Heart left ventricle (tissue), 16 donors: ENCODE measurements at places on chromosomes 1 and 21. TPM values are rescaled to one million over a fixed set of nuclear protein-coding genes. Genes with fewer than 3 reads are reported as not detected.

FCRLA gene
- total RNA-seq, result 1.0 TPM

CFAP141 gene
- total RNA-seq, result not detected

DNA sequence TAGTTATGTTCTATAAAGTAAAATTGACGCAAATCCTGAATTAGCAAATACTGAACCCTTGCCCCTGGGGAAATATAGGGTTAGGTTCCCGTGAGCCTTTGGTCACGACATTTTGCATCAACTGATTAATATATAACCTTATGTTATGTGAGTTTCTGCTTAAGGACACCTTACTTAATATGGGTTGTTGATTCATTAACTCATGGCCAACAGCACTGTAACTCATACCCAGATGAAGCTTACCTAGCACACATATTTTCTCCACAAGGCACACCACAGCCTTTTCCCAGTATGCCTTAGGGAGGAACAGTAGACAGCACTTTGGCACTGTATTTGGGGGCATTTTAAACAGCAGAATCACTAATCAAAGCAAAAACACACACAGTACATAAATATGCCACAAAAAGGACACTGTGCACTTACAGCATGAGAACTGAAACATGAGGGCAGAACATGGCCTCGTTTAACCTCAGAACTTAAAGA is 15.1 kb downstream of the INAVA start:
- no peaks in the 10 kb centered on the region for H3K27me3 ChIP-seq
- H3K36me3 ChIP-seq, result no peaks in the 10 kb centered on the region
- no peak for DNase-seq
- H3K27ac ChIP-seq, result no peak overlapping the region
- no peaks in the 10 kb centered on the region for H3K4me1 ChIP-seq

GRCh38 chr21:42144221-42144620 is 73.1 kb downstream of the UMODL1 start:
- H3K27me3 ChIP-seq, result no peaks in the 10 kb centered on the region
- no peak overlapping the region for H3K4me3 ChIP-seq
- no peak for DNase-seq
- no peaks in the 10 kb centered on the region for H3K36me3 ChIP-seq

- DNase-seq, result no peak
- no peak overlapping the region for H3K4me3 ChIP-seq
- H3K36me3 ChIP-seq, result no peaks in the 10 kb centered on the region
These were observed 2.9 kb upstream of the GPR25 start for GRCh38 chr1:200869753-200870391.

GRCh38 chr1:78005755-78006154 is 1.0 kb downstream of the DNAJB4 start:
- H3K27ac ChIP-seq, result peak overlapping the region; percentile 91
- no peaks in the 10 kb centered on the region for H3K27me3 ChIP-seq
- no peaks in the 10 kb centered on the region for H3K36me3 ChIP-seq
- DNase-seq, result peak; percentile 59

DNA sequence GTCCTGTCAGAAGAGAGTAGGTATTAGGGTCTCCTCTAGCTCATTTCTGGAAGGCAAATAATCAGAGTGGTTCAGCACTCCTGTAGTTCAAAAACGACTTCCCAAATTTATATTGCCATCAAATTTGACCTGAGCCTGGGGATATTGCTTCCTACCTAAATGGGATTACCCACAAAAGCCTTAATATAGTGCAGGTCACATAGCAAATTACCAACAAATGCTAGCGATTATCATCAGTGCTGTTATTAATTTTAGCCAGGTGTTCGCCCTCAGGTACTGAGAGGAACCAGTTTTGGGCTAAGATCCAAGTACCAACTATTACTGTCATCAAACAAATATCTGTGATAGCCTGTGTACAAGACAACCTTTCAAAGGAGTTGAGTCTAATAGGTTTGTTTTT is 661.8 kb upstream of the PTBP2 start:
- H3K4me1 ChIP-seq, result no peaks in the 10 kb centered on the region
- H3K4me3 ChIP-seq, result no peak overlapping the region
- no peak overlapping the region for H3K27ac ChIP-seq
- H3K27me3 ChIP-seq, result no peaks in the 10 kb centered on the region
- DNase-seq, result no peak
- no peaks in the 10 kb centered on the region for H3K36me3 ChIP-seq

DNA sequence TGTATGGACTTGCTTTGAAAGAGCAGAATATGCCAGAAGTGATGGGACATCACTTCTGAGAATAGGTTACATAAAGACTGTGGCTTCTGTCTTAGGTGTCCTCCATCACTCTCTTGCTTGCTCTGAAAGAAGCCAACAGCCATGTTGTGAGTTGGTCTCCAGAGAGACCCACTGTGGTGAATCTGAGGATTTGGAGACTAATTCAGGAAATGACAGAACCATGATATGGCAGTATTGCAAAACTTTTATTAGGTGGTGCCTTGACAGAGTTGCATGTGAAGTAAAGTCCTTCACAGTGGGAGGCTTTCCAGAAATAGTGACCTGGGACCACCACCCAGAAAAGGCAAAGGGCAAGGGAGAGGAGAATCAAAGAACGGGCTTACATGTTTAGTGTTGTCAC is 628.6 kb downstream of the KCNT2 start:
- DNase-seq, result no peak
- H3K27me3 ChIP-seq, result no peaks in the 10 kb centered on the region
- no peaks in the 10 kb centered on the region for H3K36me3 ChIP-seq
- no peak overlapping the region for H3K4me3 ChIP-seq
- H3K4me1 ChIP-seq, result no peaks in the 10 kb centered on the region
